ENCODE measurements at places on chromosomes 2 and 18.
A peak's percentile ranks its signal among the peaks of the same experiment; 100 is the strongest.

- DNase-seq, result no peak
Observed at GRCh38 chr18:46740046-46740445, 16.8 kb downstream of the ST8SIA5 start.

- no peak for DNase-seq
Observed at GRCh38 chr2:67260343-67261277, 136.5 kb upstream of the ETAA1 start.

- DNase-seq, result no peak
Observed at GRCh38 chr2:37657471-37657870, 14.0 kb downstream of the CDC42EP3 start.

- no peak for DNase-seq
Observed at GRCh38 chr2:1494906-1495305, 81.6 kb downstream of the TPO start.

- DNase-seq, result no peak
Observed at GRCh38 chr2:43104763-43105162, 121.6 kb downstream of the ZFP36L2 start.

- no peak for DNase-seq
Observed at GRCh38 chr2:12759248-12759647, 42.5 kb downstream of the TRIB2 start.

DNA sequence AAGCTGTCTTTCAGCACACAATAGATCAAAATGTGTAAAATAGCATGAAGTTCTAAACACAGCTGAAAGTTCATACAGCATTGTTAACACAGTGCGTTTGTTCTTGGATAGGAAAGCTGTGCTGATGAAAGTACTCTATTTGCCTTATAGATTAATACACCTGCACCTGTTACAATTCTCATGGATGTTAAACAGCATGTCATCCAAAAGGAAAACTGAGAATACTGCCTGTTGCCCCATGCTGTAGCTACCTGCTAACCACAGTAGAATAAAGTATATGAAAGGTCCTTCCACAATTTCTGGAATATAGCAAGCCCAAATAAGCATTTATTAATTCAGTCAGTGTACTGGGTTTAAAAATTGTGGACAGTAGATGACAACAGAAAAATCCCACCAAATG lies 166.7 kb upstream of the DTNA start:
- no peak for DNase-seq

DNA sequence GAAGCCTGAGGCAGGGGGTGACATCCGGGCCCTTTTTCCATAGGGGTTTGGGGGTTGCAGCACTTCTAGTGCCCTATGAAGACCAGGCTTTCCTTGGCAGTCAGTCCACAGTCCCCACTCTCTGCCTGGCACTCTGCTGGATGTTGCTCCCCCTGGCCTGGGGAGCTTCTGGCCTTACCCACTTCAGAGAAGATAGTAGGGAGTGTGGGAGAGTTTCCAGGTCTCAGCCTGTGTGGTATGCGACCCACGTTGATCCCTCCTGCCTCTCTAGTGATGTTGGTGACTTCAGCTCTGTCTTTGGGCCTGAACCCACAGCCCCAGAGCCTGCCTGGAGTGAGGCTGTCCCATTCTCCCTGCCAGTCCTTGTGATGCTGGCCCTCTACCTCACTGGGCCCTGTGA lies 105.6 kb downstream of the STPG4 start:
- no peak for DNase-seq

DNA sequence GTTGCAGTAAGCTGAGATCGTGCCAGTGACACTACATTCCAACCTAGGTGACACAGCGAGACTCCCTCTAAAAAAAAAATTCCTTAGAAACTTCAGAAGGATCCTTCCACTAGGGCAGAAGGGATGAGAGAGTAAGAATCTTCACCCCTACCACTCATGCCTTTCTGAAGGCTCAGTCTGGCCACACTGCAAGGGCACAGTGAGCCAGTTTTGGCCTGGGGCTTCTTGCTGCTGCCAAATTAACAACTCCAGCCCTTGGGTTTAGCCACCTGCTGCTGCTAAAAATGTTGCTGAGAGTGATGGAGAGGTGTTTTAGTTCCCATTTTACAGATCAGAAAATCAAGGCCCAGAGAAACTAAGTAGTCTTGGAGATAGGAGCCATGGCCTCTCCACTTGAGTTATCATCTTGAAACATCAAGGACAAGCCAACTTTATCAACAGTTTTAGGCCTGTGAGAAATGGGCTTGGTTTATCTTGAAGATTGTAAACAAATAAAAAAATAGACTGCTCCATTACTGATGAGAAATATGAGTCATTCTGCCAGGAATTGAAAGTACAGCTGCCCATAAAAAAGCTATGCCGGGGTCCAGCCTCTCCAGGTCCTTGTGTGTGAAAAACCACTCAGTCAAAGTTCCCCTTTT lies 31.9 kb upstream of the CASP8 start:
- no peak for DNase-seq

GRCh38 chr2:8767324-8767723 lies 70.1 kb downstream of the KIDINS220 start:
- no peak for DNase-seq

- DNase-seq, result no peak
Observed at GRCh38 chr2:9243357-9243756, 36.7 kb downstream of the ASAP2 start.

DNA sequence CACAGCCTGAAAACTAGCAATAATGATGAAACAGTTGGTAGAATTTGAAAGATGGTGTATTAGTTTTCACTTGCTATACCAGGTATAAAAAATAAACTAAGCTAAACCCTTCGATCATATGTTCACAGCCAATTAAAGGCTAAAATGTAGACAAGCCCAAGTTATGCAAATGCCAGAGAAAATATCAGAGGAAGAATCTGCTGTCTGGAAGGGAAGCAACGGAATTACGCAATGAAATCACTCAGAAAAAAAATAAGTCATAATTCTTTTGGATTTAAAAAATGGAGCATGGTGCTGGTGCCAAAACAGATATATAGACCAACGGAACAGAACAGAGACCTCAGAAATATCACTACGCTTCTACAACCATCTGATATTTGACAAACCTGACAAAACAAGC lies 108.3 kb downstream of the ARL4C start:
- DNase-seq, result no peak

DNA sequence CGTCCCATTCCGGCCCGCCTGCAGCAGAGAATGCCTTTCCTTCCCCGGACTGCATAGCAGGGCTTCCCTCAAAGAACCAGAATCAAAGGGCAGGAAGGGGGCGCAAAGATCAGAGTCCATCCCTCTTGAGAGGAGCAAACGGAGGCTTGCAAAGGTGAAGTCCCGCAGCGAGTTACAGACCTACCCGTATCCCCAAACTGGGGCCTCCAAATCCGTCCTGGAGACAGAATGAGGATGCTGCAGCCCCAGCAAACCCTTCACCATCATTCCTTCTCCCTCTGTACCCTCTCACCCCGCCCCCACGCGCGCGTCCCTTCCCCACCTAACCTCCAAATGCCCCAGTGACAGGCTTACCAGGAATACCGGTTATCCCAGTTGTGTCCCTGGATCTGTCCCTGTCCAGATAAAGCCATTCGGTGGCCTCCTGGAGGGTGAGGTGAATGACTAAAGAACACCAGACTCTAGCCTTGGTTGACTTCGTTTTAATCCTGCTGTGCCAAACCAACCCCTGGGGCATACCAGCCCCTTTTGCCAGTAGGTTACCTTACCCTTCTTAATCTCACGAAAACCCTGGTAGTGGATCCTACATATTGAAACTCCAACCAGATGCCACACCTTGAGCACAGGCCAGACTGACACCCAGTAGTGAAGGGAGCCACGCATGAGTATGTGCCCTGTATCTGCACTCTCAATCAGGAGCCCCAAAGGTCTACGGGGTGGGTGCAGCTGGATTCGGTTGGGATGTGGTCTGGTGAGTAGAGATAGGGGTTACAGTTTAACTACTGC lies 961 bp upstream of the SLC40A1 start:
- peak; percentile 1 for DNase-seq

- no peak for DNase-seq
Observed at GRCh38 chr18:6951336-6952090, 166.1 kb downstream of the LAMA1 start.

DNA sequence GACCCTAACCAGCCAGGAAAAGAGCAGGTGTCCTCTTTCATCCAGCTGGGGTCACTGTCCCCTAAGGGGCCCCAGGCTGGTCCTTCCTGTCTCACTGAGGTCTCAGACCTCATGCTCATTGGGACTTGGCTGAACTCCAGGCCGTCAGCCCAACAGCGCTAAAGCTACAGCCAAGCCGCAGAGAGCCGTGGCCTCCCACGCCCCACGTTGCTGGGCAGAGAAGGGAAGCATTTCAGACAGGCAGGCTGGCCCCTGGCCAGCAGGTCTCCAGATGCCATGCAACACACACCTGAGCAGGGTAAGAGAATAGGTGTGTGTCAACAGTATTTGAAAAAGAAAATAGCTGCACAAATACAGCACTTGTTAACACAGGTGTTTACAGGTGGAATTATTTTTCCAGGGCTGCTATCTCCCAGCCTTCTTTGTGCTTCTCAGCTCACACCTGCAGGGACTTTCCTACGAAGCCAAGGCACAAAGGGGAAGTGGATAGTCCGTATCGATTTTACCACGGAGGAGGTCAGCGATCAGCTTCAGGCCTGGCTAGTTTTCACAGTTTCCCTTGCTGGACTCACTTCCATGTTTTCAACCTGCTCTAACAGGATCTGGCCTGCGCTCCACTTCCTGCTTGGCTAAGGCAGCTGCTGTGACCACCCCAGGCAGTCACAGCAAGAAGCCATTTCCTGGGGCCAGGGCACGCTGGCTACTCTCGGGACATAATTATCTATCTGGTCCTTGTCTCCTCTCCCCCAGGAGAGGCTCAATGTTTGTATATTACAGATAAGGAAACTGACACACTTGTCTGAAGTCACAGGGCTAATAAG lies 156.1 kb upstream of the ID2 start:
- no peak for DNase-seq

DNA sequence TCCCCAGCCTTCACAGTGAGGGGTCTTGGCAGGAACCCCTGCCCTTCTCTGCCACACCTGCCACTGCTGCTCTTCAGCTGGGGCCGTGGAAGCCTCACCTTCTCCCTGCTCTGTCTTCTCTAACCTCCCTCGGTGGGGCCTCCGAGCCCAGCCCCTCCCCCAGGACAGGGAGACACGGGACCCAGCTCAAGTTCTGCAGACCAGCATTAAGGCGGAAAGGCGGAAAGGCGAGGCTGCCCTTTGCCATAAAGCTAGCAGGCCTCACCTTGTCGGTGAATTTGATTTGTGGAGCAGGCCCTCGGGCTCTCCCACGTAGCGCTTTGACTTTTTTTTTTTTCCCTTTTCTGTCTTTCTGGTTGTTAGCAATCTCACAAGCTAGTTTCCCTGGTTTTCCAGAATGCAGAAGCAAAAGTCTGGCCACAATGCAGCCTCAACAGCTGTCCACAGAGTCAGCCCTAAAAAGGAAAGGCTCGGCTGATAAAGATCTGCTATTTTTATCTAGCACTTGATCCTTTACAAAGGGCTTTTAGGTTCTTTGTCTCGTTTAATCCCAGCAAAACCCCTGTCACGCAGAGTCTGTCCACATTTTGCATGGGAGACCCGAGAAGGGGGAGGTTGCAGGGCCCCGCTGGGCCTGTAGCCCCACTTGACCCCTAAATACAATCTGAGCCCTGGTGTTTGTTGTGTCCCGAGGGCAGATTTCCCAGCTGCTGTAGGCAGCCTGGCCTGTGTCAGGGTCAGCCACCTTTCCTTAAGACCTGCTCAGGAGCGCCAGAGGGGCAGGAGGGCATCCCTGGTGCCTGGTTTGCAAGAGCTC lies 6.0 kb downstream of the ITM2C start:
- DNase-seq, result no peak

- no peak for DNase-seq
Observed at GRCh38 chr2:163646687-163647086, 89.1 kb downstream of the FIGN start.

GRCh38 chr2:56784046-56784445 lies 600.3 kb downstream of the CCDC85A start:
- no peak for DNase-seq

DNA sequence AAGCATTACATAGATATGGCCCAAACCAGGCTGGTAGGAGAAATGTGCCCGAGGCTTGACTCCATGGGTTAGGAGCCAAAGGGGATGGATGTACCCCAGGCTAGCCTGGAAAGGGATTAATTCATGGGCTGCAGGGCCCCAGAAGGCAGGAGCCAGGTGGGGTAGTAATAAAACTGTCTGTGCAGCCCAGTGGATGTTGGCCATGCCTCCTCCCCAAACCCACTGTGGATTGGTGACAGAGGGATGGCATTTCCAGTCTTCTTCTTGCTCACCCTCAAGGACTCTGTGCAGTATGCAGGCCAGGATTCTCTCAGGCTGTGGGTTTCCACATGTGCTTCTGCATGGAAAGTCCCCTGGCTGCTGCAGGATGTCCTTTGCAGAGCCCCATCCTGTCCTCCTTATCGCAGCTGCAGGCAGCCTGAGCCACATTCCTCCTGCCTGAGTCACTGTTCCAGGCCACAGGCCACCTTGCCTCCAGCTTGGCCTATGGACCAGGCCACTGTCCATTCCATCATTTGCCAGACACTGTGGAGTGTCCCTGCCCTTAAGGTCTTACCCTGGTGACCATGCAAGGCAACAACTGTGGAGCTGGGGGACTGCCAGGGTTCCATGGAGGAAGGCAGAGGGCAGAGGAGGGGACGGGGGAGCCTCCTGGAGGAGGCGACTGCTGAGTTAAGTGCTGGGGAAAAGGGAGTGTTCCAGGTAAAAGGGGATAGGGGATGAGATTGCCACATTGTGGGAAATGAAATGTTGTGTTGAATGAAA lies 38.9 kb downstream of the INO80C start:
- no peak for DNase-seq

GRCh38 chr2:193841384-193842150 lies 1646.8 kb upstream of the TMEFF2 start:
- DNase-seq, result no peak

GRCh38 chr18:11840493-11840892 lies 10.7 kb upstream of the CHMP1B start:
- DNase-seq, result no peak

DNA sequence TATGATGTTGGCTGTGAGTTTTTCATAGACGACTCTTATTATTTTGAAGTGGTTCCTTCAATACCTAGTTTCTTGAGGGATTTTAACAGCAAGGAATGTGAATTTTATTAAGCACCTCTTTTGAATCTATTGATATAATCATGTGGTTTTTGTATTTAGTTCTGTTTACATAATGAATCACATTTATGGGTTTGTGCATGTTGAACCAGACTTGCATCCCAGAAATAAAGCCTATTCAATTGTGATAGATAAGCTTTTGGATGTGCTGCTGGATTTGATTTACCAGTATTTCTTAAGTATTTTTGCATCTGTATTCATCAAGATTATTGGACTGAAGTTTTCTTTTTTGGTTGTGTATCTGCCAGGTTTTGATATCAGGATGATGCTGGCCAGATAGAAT lies 131.6 kb upstream of the SCN7A start:
- DNase-seq, result no peak

- no peak for DNase-seq
Observed at GRCh38 chr18:26565514-26565913, 17.2 kb upstream of the KCTD1 start.
